DND-41 (cell line): ENCODE measurements at places on chromosomes 7 and 10.

- peaks cover 9% of the 10 kb centered on the region; the same call in 1 of the 2 replicates for H3K36me3 ChIP-seq
- peak overlapping the region; percentile 94; the same call in 1 of the 2 replicates for H3K4me3 ChIP-seq
- H3K4me1 ChIP-seq = peaks cover 34% of the 10 kb centered on the region
- no peak for DNase-seq
- H3K27me3 ChIP-seq = no peaks in the 10 kb centered on the region
- H3K27ac ChIP-seq = no peak overlapping the region
Measured at GRCh38 chr10:124918906-124919305, 23.0 kb upstream of the ZRANB1 start.

DNA sequence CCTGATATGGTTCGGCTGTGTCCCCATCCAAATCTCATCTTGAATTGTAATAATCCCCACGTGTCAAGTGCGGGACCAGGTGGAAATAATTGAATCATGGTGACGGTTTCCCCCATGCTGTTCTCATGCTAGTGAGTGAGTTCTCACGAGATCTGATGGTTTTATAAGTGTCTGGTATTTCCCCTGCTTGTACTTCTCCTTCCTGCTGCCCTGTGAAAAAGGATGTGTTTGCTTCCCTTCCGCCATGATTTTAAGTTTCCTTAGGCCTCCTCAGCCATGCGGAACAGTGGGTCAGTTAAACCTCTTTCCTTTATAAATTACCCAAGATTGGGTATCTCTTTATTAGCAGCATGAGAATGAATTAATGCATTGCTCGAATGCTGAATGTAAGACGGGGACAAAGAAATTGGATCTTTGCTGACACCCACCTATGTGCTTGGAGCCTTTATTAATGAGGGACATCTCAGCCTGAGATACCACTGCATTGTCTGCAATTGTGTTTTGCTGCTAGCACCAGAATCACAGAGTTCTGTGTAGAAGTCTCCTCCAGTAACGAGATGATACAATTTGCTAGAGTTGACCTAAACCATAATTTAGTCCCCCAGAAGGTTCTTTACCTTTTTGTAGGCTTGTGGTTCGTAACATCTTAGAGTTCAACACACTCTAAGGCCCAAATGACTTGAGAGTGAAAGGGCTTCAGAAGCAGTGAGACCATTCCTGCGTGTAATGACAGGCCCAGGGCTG is 28.6 kb downstream of the SLC35B4 start:
- no peaks in the 10 kb centered on the region for H3K4me1 ChIP-seq
- H3K27ac ChIP-seq = no peak overlapping the region
- H3K36me3 ChIP-seq = no peaks in the 10 kb centered on the region; the same call in 1 of the 2 replicates
- no peak for DNase-seq
- H3K27me3 ChIP-seq = no peaks in the 10 kb centered on the region

DNA sequence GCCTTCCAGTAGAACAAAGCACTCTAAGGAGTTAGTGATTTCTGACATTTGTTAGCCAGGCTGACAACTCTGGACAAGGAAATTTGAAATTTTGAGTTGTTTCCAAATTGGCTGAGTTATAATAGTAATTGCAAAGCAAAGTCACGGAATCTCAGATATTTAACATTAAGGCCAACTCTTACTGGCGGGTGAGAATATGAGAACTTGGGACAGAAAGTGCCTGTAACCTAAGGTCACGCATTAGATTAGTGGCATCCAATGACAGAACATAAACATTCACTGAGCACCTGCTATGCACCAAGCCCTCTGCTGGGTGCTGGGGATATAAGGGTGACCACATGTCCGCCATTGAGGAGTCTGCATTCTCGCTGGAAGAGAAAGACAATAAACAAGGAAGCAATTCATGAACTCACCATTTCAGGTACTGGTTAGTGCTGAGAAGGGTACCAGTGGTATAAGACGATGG is 45.5 kb upstream of the CHST15 start:
- no peak overlapping the region for H3K4me3 ChIP-seq
- no peak overlapping the region for H3K27ac ChIP-seq
- H3K36me3 ChIP-seq = peaks cover 3% of the 10 kb centered on the region; the same call in 1 of the 2 replicates
- no peak for DNase-seq

DNA sequence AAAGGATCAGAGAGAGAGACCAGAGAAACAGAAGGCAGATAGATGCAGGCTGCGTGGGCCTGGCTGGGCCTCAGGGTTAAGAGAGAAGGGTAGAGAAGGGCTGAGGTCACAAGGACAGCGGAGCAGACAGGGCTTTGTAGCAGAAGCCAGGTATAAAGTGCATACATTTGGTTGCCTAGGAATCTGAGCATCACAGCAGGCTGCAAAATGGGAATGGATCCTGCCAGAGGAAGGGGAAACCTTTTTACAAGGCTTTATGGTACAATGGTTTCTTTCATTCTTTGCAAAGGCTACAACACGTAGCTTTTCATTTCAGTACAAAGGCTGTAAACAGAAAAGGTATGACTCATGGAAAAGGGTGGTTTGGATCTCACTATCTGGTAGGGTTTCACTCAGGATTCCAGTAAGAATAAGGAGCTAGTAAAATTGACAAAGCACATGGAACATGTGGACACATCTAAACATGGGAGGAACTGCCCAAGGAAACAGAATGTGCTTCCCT is 275.1 kb downstream of the DOCK4 start:
- no peaks in the 10 kb centered on the region for H3K36me3 ChIP-seq
- no peak overlapping the region for H3K4me3 ChIP-seq
- no peak for DNase-seq
- H3K27ac ChIP-seq = no peak overlapping the region
